ENCODE measurements at places on chromosomes 7 and 10. TPM values are rescaled to one million over a fixed set of nuclear protein-coding genes. Genes with fewer than 3 reads are reported as not detected.

GRCh38 chr7:105649727-105650381, 68.6 kb upstream of the EFCAB10 start:
- no peak overlapping the region for H3K4me3 ChIP-seq
- no peaks in the 10 kb centered on the region for H3K4me1 ChIP-seq
- H3K36me3 ChIP-seq: no peaks in the 10 kb centered on the region
- no peak overlapping the region for H3K27ac ChIP-seq
- DNase-seq: no peak

DNA sequence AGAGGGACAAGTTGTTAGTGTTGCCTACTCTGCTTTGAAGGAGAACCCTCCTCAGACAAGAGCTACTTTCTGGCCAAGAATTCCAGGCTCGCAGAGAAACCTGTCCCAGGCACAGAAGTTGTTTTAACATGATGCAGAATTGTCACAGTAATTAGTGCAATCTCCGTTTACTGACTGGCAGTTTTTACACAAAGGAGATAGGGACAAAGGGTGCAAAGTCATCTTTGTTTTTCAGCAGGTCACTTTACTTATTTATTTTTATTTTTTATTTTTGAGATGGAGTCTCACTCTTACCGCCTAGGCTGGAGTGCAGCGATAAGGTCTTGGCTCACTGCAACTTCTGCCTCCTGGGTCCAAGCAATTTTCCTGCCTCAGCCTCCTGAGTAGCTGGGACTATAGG, 12.3 kb downstream of the TCF7L2 start:
- peaks cover 6% of the 10 kb centered on the region for H3K4me1 ChIP-seq
- no peak for DNase-seq
- no peaks in the 10 kb centered on the region for H3K27me3 ChIP-seq
- no peaks in the 10 kb centered on the region for H3K36me3 ChIP-seq

IKZF1 gene
- total RNA-seq: 14.2 TPM

- H3K27ac ChIP-seq: no peak overlapping the region
- no peak for DNase-seq
- no peaks in the 10 kb centered on the region for H3K4me1 ChIP-seq
- no peaks in the 10 kb centered on the region for H3K36me3 ChIP-seq
- no peak overlapping the region for H3K4me3 ChIP-seq
Measured at GRCh38 chr10:43230909-43231522, 35.8 kb downstream of the RASGEF1A start.

MMD2 gene
- total RNA-seq: not detected

SPDYE8 gene
- not detected for total RNA-seq
